IMR-90 (cell line): ENCODE measurements at places on chromosomes 1 and 21.

DNA sequence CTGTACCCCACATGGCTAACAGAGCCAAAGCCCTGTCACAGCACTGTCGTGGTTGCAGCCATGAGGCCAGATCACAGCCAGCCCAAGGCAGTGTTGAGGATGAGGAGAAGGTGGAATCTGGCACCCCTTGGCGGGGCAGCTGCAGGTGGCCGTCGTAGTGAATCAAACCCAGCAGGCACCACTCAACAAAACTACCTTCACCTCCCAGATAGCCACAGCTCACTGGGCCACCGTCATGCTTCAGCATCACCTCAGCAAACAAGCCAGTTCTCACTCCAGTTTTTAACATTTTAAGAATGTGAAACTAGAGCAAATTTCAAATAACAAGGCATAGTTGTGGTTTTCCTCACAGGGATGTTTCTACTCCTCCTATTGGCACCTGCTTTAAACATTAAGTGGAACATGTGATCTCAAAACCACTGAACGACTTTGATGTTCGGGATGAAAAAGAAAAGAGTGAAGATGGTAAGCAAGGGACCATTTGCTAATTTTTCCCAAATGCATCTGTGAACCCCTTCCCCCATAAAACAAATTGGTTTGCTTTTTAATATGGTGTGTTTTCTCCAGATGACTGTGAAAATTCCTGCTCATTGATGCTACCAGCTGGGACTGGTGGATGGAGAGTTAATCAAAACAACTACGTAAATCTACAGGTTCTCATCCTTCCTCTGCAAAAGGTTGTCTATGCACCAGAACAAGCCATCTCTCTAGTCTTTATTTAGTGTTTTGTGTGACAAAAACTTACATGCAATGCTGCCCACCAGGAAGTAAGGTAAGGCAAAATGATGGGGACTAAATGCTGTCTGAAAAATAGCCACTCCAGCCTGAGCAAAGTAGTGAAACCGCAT is 45.5 kb downstream of the TOR1AIP2 start:
- DNase-seq, result peak; percentile 23

GRCh38 chr1:223712850-223713474 is 623 bp downstream of the CAPN2 start:
- no peak for DNase-seq

DNA sequence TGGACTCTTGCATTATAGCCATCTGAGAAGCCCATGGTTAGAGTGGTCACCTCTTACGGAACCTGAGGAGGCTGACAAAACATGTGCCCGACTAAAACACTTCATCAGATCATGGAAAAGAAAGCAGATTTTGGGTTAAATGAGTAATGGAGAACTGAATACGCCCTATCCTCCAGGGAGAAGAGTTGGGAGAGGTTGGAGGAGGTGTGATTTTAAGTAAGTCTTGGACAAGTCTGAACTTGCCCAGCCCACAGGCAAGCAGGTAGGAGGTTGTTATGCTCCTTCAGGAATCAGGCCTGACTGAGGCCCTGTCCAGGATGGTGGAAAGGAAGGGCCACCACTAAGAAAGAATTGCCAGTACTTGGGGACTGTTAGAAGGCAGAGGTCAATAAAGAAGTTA is 255.8 kb downstream of the TGFB2 start:
- DNase-seq, result no peak

DNA sequence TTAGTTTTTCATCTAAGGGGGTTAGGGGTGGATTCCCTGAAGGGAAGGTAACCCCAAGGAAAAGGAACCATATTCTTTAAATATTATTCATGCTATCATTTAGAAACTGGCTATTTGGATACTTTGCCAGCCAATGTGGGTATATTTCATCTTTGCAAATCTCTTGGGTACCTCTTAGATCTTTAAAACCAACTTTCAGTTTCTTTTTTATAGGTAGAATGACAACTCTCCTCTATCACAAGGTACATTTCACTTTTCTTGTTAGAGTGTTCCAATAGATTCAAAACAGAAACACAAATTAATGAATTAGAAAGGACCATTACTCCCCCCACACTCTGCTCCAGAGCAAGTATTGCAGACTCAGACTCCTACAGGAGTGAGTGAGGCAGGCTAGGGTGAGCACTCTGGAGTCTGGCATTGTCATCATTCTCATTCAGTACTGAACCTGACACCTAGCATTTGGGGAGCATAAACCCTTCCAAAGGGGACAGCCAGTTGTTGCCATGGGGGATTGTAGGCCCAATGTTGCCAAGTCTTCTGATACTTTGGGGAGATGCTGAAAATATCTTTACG is 43.0 kb downstream of the MACO1 start:
- DNase-seq, result no peak

GRCh38 chr21:31557421-31558188 is 101.9 kb upstream of the SOD1 start:
- DNase-seq, result no peak

- DNase-seq, result peak; percentile 10
Observed at GRCh38 chr1:118247593-118247992, 62.6 kb upstream of the SPAG17 start.
